HS-27A (cell line): ENCODE measurements at places on chromosomes 7 and 10.

GRCh38 chr10:123783296-123783695 is 108.3 kb downstream of the CPXM2 start:
- DNase-seq, result no peak

DNA sequence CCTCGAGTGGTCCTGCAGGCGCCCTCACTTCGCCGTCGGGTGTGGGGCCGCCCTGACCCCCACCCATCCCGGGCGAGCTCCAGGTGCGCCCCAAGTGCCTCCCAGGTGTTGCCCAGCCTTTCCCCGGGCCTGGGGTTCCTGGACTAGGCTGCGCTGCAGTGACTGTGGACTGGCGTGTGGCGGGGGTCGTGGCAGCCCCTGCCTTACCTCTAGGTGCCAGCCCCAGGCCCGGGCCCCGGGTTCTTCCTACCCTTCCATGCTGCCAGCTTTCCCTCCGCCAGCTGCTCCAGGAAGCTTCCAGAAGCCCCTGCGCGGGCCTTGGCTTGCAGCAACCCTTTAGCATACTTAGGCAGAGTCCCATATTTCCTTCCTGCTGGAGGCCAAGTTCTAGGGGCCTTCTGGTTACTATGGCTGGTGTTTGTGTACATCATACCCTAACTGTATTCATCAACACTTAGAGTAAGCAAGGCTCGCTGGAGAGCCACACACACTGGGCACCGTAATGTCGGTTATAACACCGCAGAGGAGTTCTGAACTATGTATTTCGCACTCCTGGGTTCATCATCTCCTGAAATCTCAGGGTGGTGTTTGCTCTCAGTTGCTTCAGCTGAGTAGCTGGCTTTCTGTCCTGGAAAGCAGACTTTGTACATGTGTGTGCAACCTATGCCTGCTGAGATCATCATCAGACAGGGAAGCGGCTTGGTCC is 471 bp downstream of the MGMT start:
- DNase-seq, result no peak

DNA sequence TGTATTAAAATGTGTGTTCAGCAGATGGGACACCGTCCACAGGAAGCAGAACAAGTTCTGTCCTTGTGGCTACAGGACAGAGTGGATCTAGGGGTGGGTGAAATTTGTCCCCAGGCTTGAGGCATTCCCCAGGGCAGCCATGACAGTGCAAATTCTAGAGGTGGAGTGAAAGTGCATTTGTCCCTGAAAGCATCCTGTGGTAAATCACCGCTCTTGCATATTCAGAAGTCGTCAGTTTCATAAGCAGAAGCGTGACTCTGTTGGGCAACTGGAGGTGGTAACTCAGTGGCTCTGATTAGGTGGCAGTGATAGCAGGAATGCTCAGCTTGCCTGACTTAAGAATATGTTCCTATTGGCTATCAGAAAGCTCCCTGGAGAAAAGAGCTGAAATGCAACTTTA is 96.6 kb downstream of the SNX10 start:
- DNase-seq, result no peak

GRCh38 chr10:59977486-59977885 is 71.1 kb upstream of the CCDC6 start:
- DNase-seq, result no peak

- no peak for DNase-seq
Observed at GRCh38 chr7:41028580-41028979, 674.3 kb downstream of the INHBA start.

DNA sequence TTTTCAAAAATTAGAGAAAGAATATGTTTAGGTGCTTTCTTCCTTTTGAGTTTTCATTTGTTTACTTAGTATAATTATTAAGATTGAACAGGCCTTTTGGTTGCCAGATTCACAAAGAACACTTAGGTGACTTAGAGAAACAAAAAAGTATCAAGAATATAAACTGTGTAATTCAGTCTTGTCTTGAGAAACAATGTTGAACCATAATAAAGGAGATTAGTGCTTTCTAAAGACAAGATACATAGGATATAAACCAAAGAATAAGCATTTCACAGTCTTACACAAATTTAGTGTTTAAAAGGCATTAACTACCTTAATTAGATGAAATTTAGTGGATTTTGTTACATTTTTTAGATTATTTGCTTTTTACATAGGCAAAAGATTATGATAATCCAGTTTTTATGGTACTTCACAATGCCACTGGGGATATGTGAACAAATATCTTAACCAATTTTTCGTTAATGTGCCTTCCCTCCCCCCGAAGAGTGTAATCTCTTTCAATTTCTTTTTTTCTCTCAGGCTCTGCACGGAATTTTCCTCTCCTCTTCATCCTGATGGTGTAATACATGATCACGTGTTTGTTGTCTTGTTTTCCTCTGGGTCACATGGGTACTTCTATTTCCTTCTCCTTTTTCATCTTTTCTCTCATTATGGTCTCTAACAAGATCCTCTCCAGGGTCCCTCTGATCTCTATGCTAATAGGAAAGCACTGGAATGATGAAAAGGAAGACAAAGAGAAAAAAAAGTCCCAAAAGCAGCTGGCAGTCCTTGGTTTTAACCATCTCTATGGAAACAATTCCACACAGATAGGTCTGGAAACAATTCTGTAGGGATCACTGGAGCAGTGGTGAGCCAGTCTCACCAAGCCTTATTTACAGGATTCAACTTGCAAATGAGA is 3.7 kb upstream of the HNRNPH3 start:
- no peak for DNase-seq

DNA sequence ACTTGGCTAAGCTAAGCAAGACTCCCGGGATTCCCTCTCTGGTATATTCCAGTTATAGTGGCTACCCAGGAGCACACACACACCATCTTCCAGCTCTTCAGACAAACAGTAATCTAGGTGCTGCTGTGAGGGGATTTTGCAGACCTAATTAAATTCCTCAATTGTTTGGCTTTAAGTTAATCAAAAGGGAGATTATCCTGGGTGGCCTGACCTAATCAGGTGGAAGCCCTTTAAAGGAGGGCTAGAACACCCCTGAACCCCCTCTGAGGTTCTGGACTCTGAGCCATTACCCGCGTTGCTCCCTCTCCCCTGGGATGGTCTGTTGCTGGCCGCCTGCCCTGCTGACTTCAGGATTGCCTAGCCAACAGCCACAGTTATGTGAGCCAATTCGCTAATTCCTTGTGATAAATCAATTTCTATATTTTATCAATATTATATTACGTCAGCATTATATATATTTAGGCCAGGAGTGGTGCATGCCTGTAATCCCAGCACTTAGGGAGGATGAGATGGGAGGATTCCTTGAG is 6.4 kb downstream of the SFXN2 start:
- no peak for DNase-seq

- DNase-seq, result peak; percentile 23
Observed at GRCh38 chr7:43647339-43647672, 64.4 kb downstream of the STK17A start.

- no peak for DNase-seq
Observed at GRCh38 chr10:50382576-50383023, 131.3 kb upstream of the ASAH2 start.

DNA sequence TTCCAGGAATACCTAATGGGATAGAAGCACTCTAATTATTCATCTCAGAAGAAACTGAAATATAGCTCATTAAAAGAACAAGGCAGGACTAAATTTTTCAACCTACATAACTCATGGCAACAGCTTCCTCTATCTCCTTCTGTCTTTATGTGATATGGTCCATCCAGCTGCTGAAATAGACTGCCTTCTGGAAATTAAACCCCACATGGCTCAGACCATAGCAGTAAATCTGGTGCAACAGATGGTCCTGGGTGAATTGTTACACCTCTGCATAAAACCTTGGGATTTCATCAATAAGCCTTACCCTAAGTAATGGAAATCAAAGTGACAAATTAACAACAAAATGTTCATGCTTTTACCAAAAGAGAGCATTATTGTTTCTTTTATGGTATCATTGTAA is 205.6 kb upstream of the CSTF2T start:
- DNase-seq, result no peak

DNA sequence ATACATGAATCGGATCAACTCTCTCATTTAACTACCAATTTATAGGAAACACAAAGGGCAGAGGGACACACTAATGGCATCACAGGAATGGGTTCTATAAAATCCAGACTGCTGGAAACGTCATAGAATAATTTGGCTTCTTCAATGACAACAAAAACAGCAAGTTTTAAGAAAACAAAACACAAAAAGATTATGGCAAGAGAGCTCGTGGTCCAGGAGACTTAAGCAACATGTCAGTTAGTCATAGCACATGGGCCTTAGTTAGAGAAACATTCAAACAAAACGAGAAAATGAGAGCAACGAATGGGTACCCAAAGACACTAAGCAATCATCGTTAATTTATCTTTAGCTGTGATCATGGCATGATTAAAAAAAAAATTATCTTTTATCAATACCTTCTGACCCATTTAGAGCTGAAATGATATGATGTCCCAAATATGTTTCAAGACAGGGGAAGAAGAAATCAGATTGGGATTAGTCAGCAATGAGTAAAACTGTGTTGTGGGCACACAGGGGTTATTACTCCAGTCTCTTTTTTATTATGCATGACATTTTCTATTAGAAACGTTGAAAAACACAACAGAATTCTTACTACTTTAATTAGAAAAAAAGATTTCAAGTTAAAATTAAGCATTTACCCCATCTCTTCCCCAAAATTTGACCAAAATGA is 28.3 kb downstream of the NCAPG2 start:
- DNase-seq, result no peak

GRCh38 chr7:137443616-137444015 is 100.1 kb upstream of the PTN start:
- DNase-seq, result peak; percentile 27

DNA sequence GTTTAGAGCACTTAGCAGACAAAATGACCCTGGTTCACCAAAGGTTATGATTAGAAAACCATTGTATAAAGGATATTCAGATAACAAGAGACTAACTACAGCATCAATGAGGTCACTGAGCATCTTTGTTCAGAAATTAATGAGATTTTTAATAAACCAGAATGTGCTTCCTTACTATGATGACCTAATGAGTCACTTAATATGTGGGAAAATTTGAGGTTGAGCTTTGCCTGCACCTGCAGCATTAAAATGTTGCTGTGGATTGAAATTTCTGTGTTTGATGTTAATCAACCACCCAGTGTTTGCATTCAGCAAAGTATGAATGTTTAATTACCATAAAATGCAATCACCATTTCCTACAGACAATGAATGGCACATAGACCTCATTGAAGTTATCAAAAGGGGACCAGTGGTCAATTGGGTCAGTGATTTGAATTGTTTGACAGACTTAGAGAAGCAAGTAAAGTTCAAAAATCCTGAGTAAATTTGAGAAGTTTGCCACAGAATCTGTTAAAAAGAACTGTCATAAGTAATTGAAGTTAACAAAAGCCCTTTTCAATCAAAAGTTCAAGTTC is 45.8 kb downstream of the EXOC6 start:
- DNase-seq, result no peak

DNA sequence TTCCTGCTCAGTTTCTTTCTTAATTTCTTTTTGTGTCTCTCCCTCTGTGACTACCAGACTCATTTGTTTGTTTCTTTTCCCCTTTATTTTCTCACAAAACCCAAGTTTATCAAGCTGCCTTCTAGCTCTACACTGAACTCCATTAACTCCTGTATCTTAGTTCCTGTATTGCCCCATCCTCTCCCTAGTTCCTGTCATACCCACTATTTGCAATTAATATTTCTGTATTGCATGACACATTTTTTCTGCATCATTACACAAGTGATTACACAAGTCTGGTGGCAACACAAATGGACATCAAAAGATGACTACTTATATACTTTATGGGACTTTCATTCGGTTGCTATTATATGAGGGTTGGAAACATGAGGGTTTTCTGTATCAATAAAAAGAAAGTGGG is 26.9 kb upstream of the OR9A4 start:
- DNase-seq, result no peak

- DNase-seq, result no peak
Observed at GRCh38 chr10:87618566-87619423, 40.9 kb upstream of the PAPSS2 start.
